NCI-H1417 treated with DMSO at 0.1 percent for 48 hours (cell line): ENCODE measurements at places on chromosomes 5 and 9.

DNA sequence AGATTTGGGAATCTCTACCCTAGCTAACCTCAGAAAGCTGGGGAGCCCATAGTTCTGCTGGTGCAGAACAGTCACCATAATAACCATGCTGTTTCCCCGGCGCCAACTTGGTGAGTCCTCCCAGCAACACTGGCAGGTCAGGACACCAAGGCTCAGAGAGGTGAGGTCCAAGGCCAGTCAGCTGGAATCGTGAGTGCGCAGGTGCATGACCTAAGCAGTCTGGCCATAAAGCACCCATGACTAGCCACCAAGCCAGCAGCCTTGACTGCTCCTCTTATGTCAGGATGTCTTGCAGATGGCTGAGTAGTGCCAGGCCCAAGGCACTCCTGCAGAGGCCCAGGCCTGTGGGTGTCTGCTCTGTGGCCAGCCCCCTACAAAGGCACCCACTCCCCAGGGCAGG lies 2.6 kb downstream of the RNF44 start:
- no peak for DNase-seq

- DNase-seq, result no peak
Observed at GRCh38 chr5:146904890-146905289, 26.3 kb upstream of the PPP2R2B start.

DNA sequence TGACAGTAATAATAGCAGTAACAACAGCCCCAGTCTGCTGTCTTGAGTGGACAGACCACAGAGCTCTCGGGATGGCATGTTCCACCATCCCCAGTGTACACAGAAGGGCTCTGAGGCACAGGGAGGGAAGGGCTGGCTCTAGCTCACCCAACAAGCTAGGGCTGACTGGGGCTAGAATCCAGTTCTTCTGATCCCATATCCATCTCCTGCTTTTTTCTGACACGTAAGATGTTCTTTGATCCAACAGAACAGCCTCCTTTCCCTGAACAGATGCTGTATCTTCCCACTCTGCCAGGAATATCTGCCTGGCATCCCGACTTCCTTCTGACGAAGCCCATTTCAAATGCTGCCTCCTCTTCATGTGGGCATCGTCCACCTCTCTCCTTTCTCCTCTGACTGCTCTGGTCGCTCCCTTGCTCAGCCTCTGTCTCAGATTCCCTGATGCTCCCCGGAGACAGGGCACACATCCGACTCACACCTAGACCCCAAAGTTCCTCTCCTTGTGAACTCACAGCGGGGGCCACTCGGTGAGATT lies 43.6 kb upstream of the CLK4 start:
- DNase-seq, result no peak

GRCh38 chr5:5009240-5009639 lies 130.9 kb upstream of the ADAMTS16 start:
- DNase-seq, result no peak

DNA sequence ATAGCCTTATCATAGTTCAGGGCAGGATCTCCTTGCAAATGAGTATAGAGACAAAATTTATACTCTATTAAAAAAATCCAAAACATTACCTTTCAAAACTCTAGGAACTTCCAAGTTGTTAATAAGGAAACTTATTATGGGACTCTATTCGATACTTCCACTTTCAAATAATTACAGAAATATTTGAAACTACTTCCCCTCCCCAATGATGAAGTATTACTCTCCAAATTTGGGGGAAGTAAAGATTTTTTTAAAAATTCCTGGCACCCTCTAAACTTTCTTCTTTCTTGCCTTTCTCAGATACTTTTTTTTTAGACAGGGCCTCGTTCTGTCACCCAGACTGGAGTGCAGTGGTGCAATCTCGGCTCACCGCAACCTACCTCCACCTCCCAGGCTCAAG lies 35.1 kb downstream of the ANXA2R start:
- no peak for DNase-seq

GRCh38 chr9:131609099-131609830 lies 63.9 kb downstream of the PRRT1B start:
- DNase-seq, result no peak

GRCh38 chr9:37036776-37037502 lies 2.9 kb upstream of the PAX5 start:
- no peak for DNase-seq

DNA sequence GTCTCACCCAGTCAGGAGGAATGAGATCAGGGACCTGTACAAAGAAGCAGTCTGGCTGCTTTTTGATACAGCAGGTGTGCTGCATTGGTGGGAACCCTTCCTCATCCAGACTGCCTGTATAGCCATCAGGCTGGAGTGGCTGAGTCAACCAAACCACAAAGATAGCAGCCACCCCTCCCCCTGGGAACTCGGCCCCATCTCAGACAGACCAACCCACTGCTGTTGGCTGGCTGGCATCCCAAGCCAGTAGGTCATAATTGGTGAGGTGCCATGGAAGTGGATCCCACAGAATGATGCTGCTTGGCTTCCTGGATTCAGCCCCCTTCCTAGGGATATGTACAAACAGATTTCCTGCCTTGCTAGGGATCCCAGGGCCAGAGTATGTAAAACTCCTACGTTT lies 60.9 kb downstream of the YTHDC2 start:
- DNase-seq, result no peak

GRCh38 chr5:105283134-105283533 lies 1720.5 kb upstream of the NUDT12 start:
- no peak for DNase-seq

DNA sequence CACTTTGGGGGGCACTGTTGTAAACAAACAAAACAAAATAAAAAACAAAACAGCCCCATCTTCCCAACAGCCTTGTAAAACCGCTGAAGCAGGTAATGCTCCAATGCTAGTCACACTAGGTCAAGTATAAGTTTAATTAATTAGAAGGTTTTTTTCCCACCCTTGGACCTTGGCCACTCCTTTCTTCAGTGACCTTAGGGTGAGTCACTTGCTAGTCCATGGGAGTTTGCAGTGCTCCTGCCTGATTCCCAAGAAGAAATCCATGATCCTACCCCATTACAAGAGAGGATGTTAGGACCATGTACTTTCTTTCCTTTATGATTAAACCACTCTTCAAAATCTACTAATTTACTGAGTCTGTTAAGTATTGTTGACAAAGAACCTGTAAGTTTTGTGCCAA lies 192.2 kb upstream of the CDKN2B start:
- DNase-seq, result no peak

DNA sequence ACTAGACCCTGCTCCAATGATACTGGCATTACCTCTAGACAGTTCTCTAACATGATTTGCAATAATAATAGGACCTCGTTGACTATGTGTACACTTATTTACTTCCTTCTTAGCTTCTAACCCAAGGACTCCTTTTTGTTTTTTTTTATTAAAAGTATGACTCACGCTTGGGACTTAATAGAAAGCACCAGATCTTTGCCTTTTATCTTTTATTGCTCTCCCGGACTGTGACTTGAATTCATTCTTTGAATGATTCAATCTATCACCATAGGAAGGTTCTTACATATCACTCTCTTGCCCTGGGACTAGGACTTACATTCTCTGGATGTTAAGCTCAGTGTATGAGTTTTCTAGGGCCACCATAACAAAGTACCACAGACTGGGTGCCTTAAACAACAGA lies 9.0 kb downstream of the C9 start:
- no peak for DNase-seq

GRCh38 chr9:89012294-89013042 lies 21.2 kb downstream of the S1PR3 start:
- DNase-seq, result no peak

DNA sequence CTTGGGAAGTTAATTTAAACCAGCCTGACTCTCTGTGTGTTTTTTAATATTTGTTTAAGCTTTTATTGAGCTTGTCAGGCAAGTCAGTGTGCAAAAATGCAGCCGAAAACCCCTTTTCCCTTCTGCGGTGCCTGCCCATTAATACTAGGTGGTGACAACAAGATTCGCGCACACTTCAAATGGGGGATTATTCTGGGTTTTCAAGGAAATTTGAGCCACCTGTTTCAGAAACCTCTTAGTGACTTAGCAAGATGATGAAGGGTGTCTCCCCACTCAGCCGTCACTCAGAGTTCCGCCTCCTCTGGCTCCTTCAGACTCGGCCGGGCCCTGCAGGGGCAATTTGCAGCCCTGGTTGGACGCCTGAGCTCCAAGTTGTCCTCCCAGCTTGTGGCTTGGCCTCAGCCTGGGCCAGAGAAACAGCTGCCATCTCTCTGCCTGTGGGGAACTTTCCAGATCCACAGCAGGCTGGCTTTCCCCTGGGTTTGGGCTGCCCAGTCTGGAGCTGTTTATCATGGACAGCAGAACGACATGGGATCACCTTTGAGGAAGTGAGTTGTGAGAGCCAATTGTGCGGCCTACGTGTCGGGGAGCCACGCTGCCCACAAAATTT lies 75.9 kb downstream of the SPRY4 start:
- DNase-seq, result no peak

DNA sequence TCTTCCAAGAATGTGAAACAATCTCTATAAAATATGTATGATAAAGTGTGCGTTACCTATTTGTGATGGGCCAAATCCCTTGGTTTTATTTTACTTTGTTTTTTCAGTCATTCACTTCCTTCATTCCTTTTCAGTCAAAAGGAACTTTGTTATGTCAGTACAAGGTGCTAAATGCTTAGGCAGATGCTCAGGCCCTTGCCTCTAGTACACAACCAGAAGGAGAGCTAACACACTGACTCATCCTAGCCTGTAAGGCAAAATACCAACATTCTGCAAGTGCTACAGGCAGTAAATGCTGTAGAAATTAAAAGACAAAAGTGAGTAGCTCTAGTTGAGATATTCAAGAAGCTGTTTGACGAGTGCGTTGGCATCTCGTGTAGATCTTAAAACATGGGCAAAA lies 49.4 kb downstream of the TRPM6 start:
- DNase-seq, result no peak

DNA sequence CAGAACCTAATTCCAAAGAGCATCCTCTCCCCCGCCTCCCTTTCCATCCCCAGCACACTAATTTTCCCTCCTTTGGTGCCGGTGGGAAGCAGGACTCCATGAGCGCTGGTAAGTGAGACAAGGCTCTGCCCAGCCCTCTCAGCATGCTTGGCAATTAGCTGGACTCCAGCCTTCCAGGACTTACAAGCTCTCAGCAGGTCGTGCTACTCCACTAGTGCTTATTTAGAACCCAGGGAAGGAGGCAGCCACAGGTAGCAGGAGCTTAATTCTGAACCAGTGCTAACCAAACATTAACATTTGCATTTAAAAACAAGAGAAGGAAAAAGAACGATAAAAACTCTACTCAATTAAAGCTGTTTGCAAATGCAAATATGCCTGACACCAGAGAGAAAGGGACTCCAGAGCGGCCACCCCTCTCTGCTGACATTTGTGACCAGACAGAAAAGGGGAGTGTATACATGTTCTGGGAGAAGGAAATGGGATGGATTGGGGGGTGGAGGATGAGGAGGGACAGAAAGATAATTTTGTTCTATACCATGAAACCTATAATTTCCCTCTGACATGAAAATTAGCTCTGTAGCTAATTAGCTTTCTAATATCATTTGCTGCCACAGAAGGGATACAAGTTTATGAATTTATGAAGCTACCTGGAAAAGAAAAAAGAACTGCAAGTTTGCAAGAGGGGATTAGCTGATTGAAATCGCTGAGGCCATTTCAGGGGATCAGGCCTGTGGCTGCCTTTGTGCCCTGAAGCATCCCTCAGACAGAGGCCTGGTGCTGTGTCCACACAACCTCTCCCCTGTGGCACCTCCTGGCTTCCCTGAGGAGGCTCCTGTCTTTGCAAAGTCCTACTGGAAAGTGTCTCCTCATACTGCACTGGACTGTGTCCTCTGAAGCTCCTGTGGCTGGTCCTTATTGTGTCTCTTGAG lies 266.3 kb downstream of the SEC61B start:
- peak; percentile 19 for DNase-seq

- DNase-seq, result no peak
Observed at GRCh38 chr9:34590381-34591247, 1.1 kb upstream of the CNTFR start.

DNA sequence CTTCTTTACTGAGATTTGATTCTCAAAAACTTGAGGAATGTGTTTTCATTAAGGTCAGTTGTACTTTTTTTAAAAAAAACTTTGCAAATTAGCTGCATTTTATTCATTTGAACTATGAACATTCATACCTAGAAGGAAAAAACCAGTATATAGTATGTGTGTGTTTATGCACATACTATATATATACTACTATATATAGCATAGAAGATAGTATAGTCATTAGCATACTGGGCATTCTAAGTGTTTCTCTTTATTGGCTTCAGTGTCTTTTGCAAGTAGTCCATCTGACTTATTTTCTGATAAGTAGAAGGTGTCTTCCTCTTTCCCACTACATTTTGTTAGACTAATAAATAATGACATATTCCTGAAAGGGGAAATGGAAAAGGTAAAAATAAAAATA lies 33.0 kb downstream of the ELOVL7 start:
- DNase-seq, result no peak

- DNase-seq, result no peak
Observed at GRCh38 chr9:84705128-84705527, 35.6 kb downstream of the NTRK2 start.

GRCh38 chr5:55591686-55592085 lies 56.9 kb upstream of the PLPP1 start:
- DNase-seq, result no peak

GRCh38 chr9:84828046-84828445 lies 158.5 kb downstream of the NTRK2 start:
- peak; percentile 70 for DNase-seq

DNA sequence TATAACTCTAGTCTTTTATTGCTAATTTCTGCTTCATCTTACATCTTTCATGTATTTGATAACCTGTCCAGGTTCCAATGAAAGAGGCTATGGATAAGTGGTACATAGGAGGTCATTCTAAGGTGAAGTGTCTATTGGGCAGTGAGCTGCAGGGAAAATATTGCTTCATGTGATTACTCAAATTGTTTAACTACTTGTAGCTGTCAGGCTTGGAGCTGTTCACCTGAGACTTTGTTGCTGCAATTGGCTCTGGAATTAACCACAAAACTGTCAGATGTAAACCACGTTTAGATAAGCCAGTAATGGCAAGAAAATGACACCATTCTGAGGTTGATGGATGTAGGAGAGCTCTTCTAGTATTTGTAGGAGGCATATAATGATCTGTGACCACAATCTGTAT lies 26.0 kb downstream of the ADAMTSL1 start:
- DNase-seq, result no peak

- DNase-seq, result no peak
Observed at GRCh38 chr9:3018691-3019230, 174.9 kb upstream of the PUM3 start.

- DNase-seq, result no peak
Observed at GRCh38 chr5:311963-312362, 9.6 kb upstream of the AHRR start.

DNA sequence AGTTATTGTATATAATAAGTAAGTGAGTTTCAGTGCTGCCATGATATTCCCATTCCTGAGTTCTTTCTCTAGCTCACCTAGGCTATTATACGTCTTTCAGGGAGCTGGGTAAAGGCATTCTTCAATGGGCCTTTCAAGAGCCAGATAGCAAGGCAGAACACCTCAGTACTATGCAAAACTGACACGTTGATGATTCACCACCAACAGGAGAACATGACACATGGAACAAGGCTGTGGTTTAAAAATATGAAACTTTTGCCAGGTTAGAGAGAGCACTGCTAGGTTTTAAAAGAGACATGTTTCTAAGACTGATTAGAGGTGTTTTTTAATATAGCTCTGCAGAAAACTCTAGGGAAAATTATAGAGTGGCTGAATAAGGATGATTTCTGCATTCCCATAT lies 95.9 kb downstream of the UGCG start:
- DNase-seq, result no peak
